ENCODE measurements at places on chromosomes 4 and X. TPM values are rescaled to one million over a fixed set of nuclear protein-coding genes. Genes with fewer than 3 reads are reported as not detected.

DNA sequence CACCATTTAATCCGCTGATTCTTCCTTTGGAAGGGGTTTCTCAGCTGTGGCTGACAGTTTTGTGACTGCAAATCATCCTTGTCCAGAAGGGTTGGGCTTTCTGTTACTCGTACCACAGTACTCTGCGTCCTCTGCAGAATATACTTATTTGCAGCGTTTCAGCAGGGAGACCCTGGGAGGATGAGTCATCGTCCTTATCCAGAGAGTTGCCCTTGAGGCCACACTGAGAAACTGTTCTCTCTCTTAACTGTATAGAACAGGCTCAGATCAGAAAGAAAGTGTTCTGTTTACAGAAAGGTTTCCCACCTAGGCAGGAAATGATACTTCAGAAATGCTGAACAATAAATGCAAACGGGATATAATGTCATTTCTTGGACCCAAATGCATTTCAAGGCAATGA is 47.8 kb upstream of the DDX53 start:
- DNase-seq: no peak

GRCh38 chr4:4607336-4608213 is 65.7 kb upstream of the STX18 start:
- DNase-seq: no peak

DNA sequence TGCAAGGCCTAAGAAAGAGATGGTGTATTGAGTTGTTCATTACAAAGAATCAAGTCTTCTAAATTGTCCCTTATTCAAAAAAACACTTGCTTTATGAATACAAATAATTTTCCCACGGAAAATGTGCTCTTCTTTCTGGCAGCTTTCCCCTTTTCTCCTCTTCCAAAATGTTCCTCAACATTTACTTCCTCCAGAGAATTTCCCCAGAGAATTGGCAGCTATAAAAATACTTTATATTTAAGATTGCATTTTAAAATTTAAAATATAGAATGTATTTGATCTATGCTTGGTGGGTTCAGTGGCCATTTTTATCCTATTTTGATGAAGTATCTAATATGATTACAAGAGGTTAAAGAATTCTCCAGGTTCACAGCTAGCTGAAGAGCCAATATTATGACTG is 521.0 kb downstream of the IQCM start:
- no peak for DNase-seq

Gene STPG2
- not detected for polyA plus RNA-seq

Gene F8A2
- not detected for polyA plus RNA-seq

All from BJ (cell line).